LoVo (cell line): ENCODE measurements at places on chromosomes 6 and 20.
A peak's percentile ranks its signal among the peaks of the same experiment; 100 is the strongest.

- DNase-seq: no peak
Observed at GRCh38 chr6:46175446-46175845, 4.7 kb upstream of the ENPP5 start.

- DNase-seq: peak; percentile 51
Observed at GRCh38 chr6:125791151-125791819, 525 bp downstream of the NCOA7 start.

DNA sequence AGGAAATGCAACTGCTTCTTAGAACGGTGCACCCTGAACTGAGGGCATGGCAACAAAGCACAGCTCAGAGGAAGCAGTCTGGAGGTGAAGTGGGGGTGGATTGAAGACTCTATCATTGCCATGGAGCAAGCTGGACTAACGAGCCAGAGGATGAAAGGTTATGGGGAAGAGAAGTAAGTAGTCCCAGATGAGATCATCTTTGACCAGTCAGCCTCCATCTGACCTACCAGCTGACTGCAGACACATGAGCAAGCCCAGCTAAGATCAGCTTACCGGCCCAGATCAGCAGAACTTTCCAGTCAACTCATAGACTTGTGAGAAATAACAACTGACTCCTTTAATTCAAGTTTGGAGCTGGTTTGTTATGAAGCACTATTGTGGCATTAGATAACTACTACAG lies 9.1 kb upstream of the JAG1 start:
- DNase-seq: no peak

DNA sequence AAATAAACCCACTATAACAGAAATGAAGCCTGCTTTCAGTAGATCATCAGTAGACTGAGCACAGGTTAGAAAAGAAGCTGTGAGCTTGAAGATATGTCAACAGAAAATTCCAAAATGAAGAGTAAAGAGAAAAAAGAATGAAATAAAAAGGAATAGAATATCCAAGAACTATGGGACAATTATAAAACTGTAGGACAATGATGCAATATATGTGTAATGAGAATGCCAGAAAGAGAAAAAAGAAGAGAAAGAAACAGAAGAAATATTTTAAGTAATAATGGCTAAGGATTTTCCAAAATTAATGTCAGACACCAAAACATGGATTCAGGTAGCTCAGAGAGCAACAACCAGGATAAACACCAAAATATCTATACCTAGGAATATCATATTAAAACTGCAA lies 191.4 kb upstream of the PLN start:
- no peak for DNase-seq

DNA sequence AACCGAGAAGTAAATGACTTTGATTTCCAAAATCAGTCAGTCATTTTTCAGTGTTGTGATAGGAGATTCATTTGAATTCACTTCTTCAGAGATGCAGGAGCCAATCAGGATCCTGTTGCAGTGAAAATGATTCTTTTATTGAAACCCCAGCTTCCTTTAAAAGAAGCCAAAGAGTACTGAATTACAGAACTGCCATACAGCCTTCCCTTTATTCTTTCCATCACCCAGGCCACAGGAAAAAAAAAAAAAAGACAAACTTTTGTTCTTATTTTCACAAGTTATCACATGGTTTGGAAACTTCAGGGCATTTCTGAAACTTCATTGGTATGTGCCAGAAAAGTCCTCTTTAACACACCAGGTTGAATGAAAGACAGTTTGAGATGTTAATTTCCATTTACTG lies 1.8 kb upstream of the CARMIL1 start:
- no peak for DNase-seq

- DNase-seq: peak; percentile 39
Observed at GRCh38 chr6:144931172-144932035, 646.3 kb downstream of the UTRN start.

DNA sequence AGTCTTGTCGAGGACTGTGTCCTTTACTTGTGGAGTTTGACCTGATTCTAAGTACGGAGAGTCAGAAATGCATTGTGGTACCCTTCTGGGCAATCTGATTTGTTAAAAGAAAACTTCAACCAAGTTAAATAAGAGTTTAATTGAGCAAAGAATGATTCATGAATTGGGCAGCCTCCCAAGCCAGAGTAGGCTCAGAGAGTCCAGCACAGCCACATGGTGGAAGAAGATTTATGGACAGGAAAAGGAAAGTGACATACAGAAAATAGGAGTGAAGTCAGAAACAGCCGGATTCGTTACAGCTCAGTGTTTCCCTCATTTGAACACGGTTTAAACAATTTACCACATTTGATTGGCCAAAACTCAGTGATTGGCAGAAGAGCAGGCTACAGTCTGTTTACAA lies 329.2 kb downstream of the DHX35 start:
- DNase-seq: no peak

- no peak for DNase-seq
Observed at GRCh38 chr6:89299466-89299850, 15.6 kb downstream of the GABRR2 start.

DNA sequence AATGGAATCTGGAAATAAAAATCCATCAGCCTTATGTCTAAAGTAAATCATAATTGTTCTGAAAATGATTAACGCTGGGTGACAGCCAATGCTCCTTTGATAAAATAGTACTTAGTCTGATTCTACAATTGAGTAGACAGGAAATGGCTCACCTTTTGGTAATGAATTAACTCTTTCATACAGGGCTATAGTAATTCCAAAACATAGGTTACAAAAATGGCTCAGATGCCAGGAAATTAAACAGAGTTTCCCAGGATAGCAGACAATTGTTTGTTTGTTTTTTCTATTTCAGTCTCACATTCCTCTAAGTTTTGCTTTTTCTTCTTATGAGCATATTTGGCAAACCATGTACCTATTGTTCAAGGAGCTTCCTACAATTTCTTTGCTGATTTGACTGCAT lies 257.2 kb upstream of the EPHA7 start:
- DNase-seq: no peak

- no peak for DNase-seq
Observed at GRCh38 chr6:20058912-20059311, 153.4 kb downstream of the MBOAT1 start.

- no peak for DNase-seq
Observed at GRCh38 chr6:85111481-85112011, 338.3 kb upstream of the NT5E start.

DNA sequence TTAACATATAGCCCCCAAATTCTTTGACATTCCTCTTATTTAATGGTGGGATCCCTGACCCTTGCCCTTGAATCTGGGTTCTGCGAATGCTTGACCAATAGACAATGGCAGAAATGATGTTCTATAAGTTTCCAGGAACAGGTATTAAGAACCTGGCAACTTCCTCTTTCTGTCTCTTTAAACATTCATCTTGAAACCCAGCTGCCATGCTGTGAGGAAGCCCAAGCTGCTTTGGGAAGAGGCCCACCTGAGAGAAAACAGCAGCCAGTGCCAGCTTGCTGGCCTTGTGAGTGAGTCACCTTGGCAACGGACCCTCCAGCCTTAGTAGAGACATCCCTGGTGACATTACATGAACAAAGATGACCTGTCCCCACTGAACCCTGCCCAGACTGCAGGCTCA lies 45.2 kb upstream of the RALY start:
- DNase-seq: no peak

- no peak for DNase-seq
Observed at GRCh38 chr20:62995898-62996595, 10.7 kb downstream of the BHLHE23 start.

GRCh38 chr6:20034408-20034769 lies 177.9 kb downstream of the MBOAT1 start:
- no peak for DNase-seq

DNA sequence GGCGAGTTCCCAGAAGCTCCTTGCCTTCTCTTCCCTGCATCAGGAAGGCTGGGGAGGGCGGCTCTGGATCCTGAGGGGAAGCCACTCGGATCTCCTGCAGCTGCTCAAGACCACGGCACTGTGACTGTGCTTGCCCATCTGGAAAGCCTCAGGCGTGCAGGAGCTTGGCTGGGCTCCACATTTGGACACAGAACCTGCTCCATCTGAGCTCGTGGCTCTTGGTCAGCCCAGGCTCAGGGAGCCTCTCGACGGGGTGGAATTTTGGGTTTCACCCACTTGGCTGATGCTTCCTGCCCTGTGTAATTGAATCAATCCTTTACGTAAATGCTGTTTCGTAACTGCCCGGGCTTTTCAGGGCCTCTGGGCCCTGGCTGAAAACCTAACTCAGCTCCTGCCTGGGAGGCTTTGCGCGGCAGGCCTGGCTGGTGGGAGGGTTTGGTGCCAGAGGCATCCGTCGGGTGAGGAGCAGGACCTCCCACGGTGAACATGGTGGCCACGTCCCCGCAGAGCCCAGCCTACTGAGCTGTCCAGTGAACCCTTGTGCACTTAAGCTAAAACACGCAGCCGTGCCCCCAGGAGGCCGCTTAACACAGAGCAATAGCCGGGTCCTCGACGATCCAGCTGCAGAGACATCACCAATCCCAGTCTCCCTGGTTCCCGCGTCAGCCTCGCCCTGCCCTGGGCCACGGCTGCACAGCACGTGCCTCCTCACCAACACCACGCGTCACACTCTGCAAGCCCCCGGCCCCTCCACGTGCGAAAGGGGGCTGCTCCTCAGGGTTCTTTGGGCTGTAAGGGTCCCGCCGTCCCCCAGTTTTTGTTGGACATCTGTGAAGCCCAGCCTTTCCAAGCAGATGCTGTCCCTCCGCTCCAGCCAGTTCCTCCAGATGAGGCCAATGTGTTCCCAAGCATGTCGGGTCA lies 241.0 kb downstream of the DLL1 start:
- DNase-seq: no peak

DNA sequence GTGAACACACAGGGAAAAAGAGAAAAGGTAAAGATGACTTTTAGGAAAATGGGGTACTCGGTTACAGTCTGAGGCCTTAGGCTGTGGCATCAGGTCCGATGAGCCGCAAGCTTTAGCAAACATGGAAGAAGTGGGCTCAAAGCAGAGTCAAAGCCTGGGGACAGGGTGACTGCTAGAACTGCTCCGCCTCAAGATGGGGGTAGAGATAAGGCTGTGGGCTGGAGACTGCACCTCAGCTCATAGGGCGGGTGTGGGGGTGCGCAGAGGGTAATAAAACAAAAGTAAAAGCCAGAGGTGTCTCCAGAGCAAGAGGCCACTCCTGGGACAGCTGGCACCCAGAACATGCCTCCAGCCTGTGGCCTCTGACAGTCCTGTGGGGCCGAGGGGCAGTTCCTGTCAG lies 21.3 kb upstream of the SYNDIG1 start:
- no peak for DNase-seq

GRCh38 chr6:8844968-8845367 lies 409.6 kb upstream of the SLC35B3 start:
- DNase-seq: no peak

- DNase-seq: no peak
Observed at GRCh38 chr20:46870041-46870440, 24.6 kb upstream of the EYA2 start.

- peak; percentile 72 for DNase-seq
Observed at GRCh38 chr6:16238057-16238962, at the start of gene GMPR. TSS of gene GMPR (plus strand) at chr6:16238587. CDS start at chr6:16238694, 107 bp downstream.

DNA sequence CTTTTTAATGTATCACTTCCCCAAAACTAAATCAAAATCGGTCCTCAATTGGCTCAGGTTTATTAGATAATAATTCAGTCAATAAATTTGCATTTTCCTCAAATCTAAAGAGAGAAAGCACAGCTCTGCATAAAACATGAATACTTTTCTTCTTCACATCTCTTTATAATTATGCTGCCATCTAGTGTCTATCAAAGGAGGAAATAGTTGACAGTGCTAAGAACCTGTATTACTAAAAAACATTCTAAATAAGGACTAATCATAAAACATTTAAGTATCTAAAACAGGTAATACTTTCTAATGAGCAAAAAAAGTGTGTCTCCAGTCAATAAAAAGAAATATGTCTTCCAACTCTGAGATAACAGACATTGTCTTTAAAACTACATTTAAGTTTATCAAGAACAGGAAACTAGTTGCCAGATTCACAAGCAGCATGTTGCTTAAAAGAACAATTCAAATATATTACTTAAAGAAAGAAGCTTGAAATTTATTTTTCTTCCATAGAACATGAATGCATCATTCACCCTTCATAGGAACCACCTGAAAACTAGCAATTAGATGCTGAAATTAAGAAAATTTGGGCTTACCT lies 56.5 kb upstream of the DST start:
- peak; percentile 50 for DNase-seq

GRCh38 chr6:100084316-100084990 lies 90.4 kb upstream of the MCHR2 start:
- peak; percentile 7 for DNase-seq

- DNase-seq: no peak
Observed at GRCh38 chr6:113047932-113048331, 700.8 kb downstream of the RFPL4B start.

- DNase-seq: no peak
Observed at GRCh38 chr6:19356692-19357091, 480.5 kb upstream of the ID4 start.

GRCh38 chr6:66184091-66184490 lies 477.1 kb upstream of the EYS start:
- no peak for DNase-seq

GRCh38 chr20:38108438-38108985 lies 56.6 kb downstream of the TGM2 start:
- DNase-seq: no peak

- DNase-seq: no peak
Observed at GRCh38 chr6:145042559-145042958, 692.8 kb downstream of the EPM2A start.

- DNase-seq: no peak
Observed at GRCh38 chr6:15874326-15874725, 211.5 kb upstream of the DTNBP1 start.

- peak; percentile 2 for DNase-seq
Observed at GRCh38 chr6:155795173-155795796, 339.6 kb upstream of the NOX3 start.

GRCh38 chr20:8795404-8795803 lies 273.5 kb upstream of the PLCB4 start:
- no peak for DNase-seq

DNA sequence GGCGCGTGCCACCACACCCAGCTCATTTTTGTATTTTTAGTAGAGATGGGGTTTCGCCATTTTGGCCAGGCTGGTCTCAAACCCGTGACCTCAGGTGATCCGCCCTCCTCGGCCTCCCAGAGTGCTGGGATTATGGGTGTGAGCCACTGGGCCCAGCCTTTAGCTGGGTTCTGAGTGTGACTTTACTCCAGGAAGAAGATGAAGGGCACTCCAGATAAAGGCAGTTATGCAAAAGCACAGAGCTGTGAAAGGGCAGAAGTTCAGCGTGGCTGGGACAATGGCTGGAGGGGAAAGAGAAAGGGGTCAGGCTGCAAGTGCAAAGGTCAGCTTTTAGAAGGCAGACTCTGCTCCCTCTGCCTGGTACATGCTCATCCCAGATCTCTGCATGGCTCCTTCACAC lies 39.7 kb downstream of the MAP3K5 start:
- no peak for DNase-seq

- DNase-seq: no peak
Observed at GRCh38 chr20:15905661-15906060, 667.6 kb downstream of the KIF16B start.

DNA sequence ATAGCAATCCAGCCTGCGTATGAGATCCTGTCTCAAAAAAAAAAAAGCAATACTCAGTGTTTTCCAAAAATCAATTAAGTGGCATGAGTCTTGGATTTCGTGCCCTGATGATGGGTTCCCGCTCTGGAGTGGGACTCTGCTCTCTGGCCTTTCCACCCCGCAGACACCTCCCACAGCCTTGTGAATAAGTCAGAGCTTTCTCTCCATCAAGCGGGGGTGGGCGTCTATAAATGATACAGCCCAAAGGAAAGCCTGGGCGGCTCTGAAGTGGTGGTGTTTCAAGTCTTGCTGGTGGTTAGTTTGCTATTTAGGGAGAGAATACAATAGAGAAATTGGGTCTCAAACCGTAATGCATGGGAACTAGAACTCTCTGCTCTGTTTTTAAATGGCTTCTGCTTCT lies 52.5 kb upstream of the TAGAP start:
- no peak for DNase-seq

GRCh38 chr6:43070028-43070632 lies 6.0 kb upstream of the PTK7 start:
- peak; percentile 29 for DNase-seq
